ENCODE measurements at places on chromosomes 13 and 19. TPM values are rescaled to one million over a fixed set of nuclear protein-coding genes. Genes with fewer than 3 reads are reported as not detected.

DNA sequence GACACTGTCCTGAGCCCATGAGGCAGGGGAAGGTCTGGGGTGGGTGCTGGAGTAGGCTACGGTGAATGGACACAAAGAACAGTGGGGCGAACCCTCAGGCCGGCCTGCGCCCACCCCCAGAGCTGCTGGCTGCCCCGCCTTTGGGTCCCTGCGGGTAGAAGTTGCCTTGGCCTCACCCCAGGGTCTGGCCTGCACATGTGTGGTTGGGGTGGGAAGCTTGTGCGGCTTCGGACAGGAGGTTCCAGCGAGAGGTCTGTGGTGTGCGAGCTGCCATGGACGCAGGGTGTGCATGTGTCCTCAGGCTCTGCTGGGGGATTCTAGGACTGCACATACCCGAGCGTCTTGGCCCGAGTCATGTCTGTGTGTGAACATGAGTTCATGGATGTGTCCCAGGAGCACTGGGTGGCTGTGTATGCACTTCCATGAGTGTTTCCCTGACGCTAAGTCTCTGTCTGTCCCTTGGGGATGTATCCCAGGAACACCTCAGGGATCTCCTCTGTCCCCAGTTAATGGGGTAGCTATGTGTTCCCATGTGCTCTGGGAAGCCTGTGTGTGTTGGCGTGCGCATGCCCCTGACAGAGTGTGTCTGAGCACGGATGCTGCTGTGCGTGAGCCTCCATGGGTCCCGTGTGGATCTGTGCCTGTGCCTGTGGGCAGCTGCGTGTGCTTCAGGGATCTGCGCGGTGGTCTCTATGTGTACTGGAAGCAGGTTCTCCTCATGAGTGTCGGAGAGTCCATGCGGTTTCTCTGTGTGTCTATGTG is 20.8 kb upstream of the POU2F2 start:
- no peak for DNase-seq

- DNase-seq = no peak
Measured at GRCh38 chr19:46639358-46640182, 3.6 kb upstream of the GNG8 start.

DNA sequence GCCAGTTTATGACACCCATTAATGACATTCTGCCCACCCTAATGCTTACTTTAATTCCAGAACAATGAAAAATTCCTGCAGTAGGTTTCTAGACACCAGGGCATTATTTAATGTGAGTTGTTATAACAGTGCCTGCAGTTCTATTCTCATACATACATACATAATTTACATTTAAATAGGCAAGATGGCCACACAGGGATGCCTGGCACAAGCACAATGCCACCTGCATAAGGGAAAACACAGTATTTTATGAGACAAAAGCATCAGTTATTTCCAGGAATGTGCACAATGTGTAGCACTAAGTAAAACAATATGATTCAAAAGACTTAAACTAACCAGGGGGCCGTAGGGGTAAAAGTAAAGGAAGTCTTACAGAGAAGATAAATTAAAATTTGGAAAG is 243.9 kb upstream of the SPRY2 start:
- peak; percentile 15 for DNase-seq

The WDR62 gene
- total RNA-seq = 39.8 TPM

The CEACAM4 gene
- total RNA-seq = not detected

GRCh38 chr13:98824376-98825160 is 72.1 kb upstream of the SLC15A1 start:
- DNase-seq = no peak

The TTYH1 gene
- total RNA-seq = 24.3 TPM

The CDC42EP5 gene
- total RNA-seq = 4.8 TPM

Data from H1 (cell line).